ENCODE measurements at places on chromosomes 11 and 22.
A peak's percentile ranks its signal among the peaks of the same experiment; 100 is the strongest.

DNA sequence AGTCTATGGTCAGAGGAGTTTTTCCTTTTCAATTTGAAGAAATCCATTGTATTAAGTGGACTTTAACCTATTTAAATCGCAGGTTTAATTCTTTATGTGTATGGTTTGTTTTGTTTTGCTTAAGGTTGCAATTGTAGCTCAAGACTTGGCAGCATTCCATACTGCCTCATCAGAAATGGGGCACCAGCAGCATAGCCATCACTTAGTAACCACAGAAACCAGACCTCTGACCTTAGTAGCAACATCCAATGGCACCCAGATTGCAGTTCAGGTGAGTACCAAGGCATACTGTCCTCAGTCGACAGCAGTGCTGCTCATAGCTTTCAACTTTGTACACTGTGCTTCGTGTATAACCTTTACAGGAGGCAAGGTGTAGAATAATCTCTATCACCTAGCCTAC is 48.4 kb upstream of the WEE1 start:
- no peak for DNase-seq

DNA sequence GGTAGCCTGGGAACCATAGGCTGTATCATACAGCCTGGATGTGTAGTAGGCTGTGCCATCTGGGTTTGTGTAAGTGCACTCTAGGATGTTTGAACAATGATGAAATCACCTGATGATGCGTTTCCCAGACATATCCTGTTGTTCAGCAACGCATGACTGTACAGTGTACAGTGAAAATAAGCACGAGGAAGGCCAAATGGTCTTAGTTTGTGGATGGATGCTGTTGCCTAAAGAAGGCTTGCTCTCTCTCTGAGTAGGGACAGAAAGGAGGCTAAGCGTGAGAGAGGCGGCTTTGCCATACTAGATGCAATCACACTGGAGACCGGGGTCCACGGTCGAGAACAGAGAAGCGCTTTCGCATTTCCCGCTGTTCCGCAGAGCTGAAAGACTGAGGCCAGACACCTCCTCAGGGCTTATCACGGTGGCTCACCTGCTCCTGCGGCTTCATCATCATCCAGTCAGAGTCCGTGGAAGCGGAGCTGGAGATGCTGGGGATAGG is 27.6 kb upstream of the APLP2 start:
- no peak for DNase-seq

DNA sequence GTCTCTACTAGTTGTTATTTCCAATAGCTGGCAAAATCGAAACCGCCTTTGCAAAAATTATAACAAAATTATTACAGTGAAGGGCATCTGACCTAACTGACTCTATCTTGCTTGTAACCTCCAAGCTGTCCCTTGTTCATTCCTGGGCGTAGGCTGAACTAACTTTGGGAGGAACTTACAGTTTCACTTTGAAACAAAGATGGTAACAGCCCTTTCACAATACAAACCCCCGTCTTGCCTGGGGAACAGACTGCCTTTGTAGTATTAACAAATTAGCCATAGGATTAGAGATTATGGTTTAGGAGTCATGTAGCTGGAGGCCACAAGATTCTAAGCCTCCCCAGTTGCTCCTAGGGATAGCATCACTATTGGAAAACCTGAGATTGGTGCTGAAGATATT is 131.6 kb upstream of the HSD17B12 start:
- DNase-seq = no peak

DNA sequence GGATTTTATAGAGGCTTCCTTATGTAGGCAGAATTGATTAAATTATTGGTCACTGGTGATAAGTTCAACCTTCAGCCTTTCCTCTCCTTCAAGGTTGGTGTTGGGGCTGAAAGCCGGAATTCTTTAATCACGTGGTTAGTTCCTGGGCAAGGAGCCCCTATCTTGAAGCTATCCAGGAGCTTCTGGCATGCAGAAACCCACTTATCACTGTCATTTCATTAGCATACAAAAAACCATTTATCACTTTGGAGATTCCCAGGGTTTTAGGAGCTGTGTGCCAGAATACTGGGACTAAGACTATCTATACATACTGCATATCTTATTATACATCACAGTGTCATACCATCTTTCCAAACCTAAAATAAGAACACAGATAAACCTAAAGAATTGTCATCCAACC is 18.5 kb upstream of the MED17 start:
- DNase-seq = no peak

DNA sequence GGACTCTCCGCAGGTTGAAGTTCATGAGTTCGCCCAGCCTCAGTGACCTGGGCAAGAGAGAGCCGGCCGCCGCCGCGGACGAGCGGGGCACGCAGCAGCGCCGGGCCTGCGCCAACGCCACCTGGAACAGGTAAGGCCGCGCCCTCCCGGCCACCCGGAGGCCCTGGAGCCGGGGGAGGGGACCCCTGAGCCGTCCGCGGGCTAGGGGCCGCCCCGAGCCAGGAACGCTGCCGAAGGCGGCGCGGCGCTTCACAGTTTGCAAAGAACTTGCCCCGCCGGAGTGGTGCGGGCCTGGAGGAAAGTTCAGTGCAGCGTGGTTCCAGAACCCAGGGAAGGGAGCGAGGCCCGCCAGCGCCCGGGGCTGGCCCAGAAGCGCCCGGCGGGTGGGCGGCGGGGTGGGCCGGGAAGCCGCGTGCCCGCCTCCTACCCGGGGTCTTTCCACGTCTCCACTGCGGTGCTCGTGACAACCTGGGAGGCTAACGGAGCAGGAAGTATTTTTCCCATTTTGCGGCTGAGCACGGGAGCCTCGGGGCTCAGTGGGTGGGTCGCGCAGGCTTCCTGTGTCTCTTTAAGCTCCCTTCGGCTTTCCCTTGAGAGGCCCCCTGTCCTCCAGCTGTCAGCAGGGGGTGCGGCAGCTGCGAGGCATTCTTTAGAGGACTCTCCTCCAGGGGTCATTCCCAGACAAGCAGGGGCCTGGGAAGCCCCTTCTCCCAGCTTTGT is 635 bp downstream of the PRR5 start:
- no peak for DNase-seq

- no peak for DNase-seq
Observed at GRCh38 chr11:116513278-116513823, 259.4 kb downstream of the BUD13 start.

GRCh38 chr11:119497717-119498116 is 74.7 kb upstream of the THY1 start:
- DNase-seq = no peak

GRCh38 chr11:125428486-125429173 is 67.4 kb downstream of the FEZ1 start:
- no peak for DNase-seq

- DNase-seq = peak; percentile 86
Observed at GRCh38 chr11:67303132-67303834, at the start of gene SSH3. TSS of gene SSH3 (plus strand) at chr11:67303530. CDS start at chr11:67303626, 96 bp downstream.

DNA sequence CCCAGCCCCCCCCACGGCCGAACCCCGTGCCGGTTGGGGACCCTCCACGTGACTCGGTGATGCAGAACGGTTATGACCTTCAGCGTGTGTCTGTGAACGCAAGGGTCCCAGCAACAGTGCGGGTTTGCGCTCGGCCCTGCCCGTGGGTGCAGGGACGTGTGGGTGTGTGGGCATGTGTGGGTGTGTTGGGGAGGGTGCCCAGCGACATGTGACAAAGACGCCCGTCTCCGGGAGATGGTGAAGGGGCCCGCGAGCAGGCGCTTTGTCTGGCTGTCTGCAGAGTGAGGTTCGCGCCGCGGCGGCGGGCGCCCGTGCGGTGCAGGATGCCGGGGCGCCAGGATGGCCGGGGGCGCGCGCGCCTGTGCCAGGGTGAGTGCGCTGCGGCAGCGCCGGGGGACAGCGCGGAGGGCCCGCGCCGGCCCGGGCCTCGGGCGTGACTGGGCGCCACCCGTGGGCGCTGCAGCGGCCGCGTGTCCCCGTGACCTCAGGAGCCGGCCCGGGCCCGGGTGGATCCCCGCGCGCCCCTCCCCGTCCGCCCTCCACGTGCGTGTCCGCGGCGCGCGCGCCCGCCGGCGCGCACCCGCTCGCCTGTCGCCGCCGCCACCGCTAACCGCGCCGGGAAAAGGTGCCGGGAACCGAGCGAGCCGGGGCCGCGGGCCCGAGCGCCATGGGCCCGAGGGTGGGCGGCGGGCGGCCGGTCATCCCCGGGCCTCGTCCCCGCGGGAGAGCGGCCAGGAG is at the start of gene LRFN4:
TSS of gene LRFN4 (plus strand) at position 569 of the 738 bp plus-strand sequence. CDS start 681 bp downstream, outside the sequence.
- DNase-seq = no peak

GRCh38 chr11:103556171-103556570 is 446.9 kb downstream of the DYNC2H1 start:
- no peak for DNase-seq

DNA sequence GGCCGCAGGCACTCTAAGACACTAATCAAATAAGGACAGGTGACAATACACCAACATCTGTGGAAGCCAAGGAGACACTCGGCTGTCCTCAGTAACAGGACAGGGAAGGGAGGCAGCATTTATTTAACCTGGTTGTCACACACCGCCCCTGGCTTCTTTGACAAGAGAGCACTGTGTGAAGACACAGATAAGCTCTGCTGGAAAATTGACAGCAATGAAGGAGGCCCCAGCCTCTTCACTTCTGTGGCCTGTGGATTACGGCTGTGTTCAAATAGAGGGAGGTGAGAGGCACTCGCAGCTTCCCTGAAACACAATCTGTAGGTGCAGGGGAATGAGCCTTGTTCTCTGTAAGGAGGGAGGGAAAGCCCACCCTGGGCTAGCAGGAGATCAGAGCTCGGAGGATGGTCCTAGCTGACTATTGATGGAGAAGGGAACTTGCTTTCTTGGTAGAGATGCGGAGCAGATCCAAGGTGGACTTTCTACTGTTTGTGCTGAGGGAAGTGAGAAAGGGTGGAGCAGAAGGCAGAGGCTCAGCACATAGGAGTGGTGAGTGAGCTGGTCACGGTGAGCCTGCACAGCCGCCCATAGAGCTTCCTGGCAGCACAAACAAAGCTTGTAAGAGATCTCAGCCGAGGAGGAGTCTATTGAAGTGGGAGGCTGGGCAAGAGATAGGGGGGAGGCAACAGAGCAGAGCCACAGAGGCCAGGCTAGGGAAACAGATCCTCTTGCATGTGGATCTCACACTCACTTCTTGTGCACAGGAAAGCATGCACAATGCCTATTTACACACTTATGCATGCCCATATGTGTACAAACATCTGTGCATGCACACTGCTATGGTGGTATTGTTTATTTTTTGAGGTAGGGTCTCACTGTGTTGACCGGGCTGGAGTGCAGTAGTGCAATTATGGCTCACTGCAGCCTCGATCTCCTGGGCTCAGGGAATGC is 114.6 kb upstream of the THY1 start:
- DNase-seq = no peak

DNA sequence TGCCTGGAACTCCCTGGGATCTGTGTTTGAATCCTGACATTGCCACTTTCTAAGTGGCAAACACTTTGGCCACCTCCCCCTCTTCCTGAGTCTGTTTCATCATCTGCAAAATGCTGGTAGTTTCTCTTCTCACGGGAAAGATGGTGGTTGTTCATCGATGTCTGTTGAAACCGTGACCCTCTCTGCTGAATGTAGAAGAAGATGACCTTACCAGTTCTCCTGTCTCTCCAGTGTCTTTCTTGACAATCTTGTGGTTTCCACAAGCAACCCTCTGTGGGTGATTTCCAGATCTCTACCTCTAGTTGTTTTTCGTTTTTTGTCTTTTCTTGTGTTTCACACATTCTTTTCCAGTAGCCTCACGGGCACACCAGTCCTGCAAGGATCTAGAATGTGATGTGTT is 27.5 kb downstream of the ZBTB16 start:
- DNase-seq = no peak

- DNase-seq = no peak
Observed at GRCh38 chr11:83436855-83437254, 150.7 kb upstream of the CCDC90B start.

DNA sequence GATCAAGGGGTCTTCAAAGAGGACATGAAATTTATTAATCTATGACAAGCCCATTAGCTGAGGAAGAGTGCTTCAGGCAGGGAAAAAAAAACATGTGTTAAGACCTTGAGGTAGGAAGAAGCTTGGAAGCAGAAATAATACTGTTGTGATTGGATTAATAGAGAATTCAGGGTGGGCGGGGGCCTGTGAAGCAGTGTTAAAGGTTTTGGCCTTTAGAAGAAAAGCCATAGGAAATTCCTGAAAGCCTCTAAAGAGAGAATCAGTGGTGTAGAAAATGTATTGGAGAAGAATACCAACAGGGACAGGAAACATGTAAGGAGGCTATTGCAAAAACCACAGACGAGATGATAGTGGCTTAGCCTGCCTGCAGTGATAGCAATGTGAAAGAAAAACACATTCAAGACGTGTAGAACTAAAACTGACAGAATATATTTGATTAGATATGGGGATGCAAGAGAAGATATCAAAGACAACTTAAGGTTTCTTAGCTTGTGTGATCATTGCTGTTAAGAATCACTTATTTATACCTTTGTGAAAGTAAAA is 404.4 kb upstream of the ANO3 start:
- no peak for DNase-seq

DNA sequence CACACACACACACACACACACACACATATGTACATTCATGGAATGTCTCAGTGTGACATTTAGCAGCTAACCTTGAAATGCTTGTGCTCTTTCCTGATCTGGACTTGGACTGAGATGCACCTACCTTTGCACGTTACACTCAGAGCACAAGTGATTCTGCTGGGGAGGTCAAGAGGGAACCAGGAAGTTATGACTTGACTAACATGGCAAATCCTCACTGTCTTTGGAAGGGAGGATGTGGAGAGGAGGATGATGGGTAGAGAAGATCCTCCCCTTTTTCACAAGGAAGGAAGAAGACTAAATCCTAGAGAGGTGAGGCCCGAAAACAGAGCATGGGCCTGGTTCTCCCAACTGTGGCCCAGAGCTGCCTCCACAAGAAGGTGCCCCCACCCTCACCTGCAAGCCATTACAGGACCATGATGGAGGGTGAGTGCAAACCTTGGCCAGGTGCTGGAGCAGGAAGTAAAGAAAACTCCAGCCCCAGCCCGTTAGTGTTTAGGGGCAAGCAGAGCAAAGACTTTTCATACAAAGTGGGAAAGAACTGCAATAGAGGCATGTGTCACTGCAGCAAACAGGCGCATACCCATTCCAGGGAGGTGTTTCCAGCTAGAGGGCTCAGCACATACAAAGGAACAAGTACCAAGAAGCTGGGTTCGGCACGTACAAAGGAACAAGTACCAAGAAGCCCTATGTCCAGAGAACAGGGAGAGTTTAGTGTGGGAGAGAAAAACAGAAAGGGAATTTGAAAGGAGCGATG is 26.4 kb downstream of the SCN4B start:
- no peak for DNase-seq

DNA sequence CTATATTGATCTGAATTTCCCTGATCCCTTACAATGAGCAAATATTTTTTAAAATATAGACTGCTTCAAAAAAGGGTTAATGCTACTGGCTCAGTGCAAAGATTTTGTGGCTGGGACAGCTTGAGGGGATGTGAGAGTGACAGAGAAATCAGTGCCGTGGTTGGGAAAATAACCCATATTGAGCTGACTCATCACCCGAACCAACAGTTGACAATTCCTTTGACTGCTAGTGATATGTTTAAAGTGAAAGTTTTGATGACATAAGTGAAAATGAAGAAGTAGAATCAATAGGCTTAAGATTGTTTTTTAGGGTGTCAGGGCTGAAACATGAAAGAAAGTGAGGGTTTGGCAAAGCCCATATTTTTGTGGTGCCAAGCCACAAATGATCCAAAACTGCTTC is 257.1 kb upstream of the TENM4 start:
- DNase-seq = no peak

DNA sequence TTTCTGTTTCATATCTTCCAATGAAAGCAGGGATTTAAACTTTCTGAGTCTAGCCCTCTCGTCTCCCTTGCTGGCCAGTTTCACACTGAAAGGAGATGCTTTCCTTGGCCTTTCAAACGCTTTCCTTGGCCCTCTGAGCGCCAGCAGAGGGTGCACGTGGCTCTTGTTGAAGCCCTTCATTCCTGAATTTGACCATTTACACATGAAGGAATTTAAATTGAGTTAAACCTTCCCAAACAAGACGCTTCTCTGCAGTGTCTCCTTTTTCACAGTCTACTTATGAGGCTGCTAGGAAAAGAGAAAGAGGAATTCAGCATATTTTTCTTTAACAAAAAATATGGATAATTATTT is 21.6 kb downstream of the NNMT start:
- DNase-seq = peak; percentile 59
